ENCODE measurements at places on chromosomes 1 and 21. TPM values are rescaled to one million over a fixed set of nuclear protein-coding genes. Genes with fewer than 3 reads are reported as not detected.

The FOXD3 gene
- total RNA-seq, result 0.20 TPM

The SHE gene
- total RNA-seq, result not detected

The DMAP1 gene
- 13.7 TPM for total RNA-seq

The DONSON gene
- 106 TPM for total RNA-seq

The ADPRS gene
- total RNA-seq, result 60.6 TPM

The FMO4 gene
- total RNA-seq, result 10.2 TPM

The HES5 gene
- total RNA-seq, result not detected

The VAV3 gene
- total RNA-seq, result 72.8 TPM

The S100A12 gene
- total RNA-seq, result not detected
